ENCODE measurements at places on chromosomes 12 and 14. TPM values are rescaled to one million over a fixed set of nuclear protein-coding genes. Genes with fewer than 3 reads are reported as not detected.

DNA sequence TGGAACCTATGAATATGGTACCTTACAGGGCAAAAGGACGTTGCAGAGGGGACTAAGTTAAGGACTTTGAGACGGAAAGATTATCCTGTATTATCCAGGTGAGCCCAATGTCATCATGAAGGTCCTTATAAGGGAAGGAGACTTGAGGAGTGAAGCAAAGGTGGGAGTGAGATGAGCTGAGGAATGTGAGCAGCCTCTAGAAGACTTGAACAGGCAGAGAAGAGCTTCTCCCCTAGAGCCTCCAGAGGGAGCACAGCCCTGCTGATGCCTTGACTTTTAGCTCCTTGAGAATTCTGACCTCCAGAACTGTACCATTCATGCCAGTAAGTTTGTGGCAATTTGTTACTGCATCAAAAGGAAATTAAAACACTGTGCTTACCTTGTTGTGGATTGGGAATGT, 41.8 kb upstream of the DCD start:
- DNase-seq, result no peak

The KRT6C gene
- total RNA-seq, result not detected

The HCAR2 gene
- not detected for total RNA-seq

The KLRB1 gene
- not detected for total RNA-seq

- peak; percentile 87 for DNase-seq
Observed at GRCh38 chr12:105721051-105721825, 390.7 kb downstream of the C12orf75 start.

Data from astrocyte (in vitro differentiated cells and primary cell).